ENCODE measurements at places on chromosomes 6 and 20.

DNA sequence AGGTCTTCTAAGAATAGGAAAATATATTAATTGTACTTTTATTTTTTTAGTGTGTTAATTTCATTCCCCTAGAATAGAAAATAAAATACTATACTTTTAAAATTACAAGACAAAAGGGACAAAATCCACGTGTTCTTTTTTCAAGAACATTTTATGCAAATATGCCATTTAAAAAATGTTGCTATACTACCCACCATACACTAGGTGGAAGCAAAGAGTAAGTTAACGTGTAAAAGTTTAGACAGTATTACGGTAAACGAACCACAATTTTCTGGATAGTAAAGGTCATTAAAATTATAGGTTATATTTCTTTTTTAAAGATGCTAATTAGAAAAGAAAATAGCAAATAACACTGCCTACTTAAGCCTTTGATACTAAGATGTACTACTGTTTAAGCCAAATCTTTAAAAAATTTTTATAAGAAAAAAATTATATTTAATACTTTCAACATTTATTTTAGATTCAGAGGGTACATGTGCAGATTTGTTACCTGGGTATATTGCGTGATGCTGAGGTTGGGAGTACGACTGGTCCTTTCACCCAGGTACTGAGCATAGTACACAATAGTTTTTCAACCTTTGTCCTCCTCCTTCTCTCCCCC is 287.6 kb downstream of the PHF3 start:
- peak; percentile 66 for DNase-seq

- no peak for DNase-seq
Observed at GRCh38 chr6:133248241-133249001, 7.3 kb downstream of the EYA4 start.

- no peak for DNase-seq
Observed at GRCh38 chr6:150866991-150867501, 1.5 kb downstream of the MTHFD1L start.

DNA sequence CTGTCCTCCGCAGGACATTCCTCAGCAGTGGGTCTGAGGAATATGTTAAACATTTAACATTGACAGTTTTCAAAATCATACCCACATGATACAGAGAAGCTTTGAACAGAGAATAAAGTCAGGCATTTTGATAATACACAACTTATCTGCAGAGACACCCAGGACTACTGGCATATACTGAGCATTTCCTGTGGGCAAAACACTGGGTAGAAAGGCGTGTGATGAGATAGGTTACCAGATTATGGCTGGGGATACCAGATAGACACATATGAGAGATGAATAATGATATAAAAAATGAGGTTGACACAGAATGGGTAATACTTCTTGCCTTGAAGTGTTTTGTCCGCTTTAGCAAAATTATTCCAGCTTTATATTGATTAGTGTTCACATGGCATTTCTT is 31.4 kb upstream of the TRIM26 start:
- DNase-seq: no peak

DNA sequence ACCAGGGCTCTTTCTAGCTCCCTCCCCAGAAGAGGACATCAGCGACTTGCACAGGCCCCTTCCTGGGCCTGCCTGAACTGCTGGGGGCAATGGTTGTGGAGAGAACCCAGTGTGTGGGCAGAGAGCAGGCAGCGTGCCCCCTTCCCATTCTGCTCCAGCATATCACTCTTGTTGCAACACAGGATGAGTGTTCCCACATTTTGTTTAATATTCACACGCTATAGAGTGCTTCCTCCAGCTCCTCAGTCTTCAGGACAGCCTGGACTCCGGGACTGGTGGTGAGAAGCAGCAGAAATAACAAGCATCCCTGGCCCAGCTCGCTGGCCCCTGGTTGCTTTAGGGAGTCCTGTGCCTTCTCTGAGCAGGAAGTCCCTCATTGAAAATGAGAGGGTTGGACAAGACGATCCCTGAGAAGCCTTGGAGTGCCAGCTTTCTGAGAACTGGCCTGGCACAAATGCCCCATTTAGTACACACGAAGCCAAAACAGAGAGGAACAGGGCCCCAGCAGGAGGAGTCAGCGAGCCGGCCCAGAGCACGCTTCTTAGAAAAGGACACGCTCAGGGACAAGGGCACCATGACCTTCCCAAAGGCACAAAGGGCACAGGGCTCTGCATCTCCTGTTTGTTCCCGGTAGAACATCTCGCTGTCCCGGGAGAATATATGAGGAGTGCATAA is 84.2 kb upstream of the FOXC1 start:
- DNase-seq: no peak

DNA sequence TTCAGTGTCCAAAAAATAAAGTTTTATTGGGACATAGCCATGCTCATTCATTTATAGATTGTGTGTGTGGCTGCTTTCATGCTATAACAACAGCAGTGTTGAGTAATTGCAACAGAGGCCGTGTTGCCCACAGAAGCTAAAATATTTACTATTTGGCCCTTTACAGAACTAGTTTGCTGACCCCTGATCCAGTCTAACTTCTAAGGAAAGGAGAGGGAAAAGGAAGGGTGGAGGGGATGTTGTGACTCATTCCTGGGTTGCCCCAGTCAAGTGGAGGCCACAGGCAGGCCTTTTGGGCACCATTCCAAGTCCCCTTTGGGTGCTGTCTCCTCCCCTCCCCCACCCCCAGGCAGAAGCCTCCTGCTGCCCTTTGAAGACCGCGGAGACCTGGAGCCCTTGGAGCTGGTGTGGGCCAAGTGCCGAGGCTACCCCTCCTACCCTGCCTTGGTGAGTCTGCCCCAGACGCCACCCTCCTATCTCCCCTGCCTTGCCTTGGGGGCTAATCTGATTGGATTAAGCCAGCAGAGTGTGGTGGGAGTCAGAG is 28.4 kb downstream of the BRPF3 start:
- DNase-seq: peak; percentile 7

- DNase-seq: no peak
Observed at GRCh38 chr20:50107086-50107660, 5.8 kb downstream of the UBE2V1 start.

GRCh38 chr6:5287205-5287965 is 26.1 kb downstream of the FARS2 start:
- no peak for DNase-seq

DNA sequence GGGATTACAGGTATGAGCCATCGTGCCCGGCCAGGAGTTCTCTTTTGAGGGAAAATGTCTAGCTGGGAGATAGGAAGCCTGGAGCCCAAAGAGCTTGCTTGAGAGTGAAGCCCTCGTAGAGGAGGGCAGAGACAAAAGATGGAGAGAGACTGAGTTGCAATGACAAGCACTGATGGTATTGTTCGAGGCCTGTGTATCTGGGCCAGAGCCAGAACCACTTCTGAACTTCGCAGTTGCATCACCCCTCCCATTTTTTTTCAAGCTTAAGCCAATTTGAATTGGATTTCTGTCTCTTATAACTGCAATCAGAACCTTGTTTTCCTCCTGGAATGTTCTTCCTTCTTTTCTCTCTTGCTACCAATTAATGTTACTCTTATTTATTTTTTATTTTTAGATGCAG is 83.1 kb downstream of the KCNB1 start:
- no peak for DNase-seq

DNA sequence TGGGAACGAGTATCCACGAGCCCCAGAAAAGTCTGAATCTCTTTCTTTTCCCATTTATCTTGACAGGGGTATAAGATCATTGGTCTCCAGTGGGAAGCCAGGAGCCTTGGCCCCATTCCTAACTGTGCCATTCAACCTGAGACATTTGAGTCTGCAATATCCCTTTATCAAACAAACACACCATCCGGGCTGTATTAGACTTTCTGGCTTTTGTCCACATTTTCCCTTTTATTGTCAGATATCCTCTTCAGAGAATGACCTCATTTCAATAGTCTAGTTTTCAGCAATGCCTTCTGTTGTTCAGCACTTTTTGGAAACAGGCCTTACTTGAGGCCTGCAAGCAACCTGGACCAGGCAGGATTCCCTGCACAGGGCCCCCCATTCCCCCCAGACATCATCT is 15.7 kb downstream of the BPIFA1 start:
- DNase-seq: no peak

DNA sequence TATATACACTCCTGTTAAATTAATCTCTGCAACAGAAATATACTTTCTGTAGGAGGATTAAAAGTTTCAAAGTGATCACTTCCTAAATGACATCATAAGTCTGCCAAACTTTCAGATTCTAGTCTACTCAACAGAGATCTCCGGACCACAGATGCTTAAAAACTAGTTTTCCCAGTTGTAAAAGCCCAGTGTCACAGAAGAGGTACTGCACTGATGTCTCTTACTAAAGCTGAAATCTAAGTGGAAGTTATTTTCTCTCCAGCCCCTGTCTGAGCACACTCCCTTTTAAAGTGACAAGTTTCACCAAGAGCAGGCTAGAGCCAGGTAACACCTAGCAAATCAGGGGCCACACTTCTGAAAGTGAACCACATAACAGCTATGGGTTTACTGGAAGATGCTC is 71.6 kb upstream of the DST start:
- no peak for DNase-seq

GRCh38 chr6:137915790-137916189 is 48.7 kb downstream of the TNFAIP3 start:
- DNase-seq: no peak

GRCh38 chr20:13423472-13424173 is 202.5 kb downstream of the ISM1 start:
- DNase-seq: no peak

DNA sequence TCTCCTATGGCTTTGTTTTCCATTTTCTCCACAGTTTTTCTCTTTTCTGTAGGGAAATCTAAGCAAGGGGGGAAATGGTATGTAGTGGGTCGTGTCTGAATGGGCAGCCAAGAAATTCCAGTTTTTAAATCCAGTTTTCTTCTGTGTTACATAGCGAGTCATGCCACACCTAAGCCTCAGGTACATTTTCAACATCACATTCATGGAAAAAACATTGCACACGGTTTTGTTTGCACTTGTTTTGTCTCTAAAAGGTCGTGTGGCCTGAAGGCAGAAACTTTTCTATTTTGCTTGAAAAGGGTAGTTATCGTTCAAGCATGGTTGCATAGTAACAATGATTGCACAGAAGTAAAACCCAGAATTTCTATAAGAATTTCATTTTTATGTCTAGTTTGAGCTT is 70.5 kb downstream of the MOXD1 start:
- no peak for DNase-seq

DNA sequence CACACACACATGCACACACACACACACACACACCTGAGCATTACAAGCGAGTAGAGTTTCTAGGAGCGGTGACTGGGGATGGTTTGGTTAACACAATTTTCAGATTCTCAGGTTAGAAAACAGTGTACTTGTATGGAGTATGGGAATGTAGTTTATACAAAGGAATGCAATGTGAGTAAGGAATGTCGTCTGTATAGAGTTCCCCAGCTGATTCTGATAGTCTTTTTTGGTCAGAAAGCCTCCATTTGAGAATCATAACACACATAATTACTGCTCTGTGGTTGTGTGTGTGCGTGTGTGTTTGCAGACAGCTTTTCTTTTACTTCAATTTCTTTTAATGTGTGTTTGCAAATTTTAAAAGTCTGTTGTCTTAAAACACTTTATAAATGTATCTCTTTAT is 93.2 kb downstream of the MYO6 start:
- DNase-seq: no peak

- no peak for DNase-seq
Observed at GRCh38 chr6:13794184-13794583, 20.2 kb downstream of the MCUR1 start.

DNA sequence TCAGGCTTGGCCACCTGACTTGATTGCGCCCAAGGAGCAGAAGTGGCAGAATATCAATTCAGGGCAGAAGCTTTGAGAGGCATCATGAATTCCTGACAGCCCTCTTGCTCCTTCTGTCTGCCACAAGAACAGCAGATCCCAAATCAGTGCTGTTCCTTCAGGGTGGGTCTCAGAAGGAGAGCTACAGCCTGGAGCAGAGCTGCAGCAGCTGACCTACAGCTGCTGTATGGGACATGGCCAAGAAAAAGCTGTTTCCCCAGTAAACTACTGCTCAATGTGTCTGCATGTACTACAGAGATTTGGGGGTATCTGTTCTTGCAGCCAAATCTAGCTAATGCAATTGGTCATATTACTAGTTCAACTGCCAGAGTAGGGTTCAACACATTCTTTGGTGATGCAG is 69.0 kb downstream of the SLC22A3 start:
- no peak for DNase-seq

GRCh38 chr6:14984519-14984853 is 261.4 kb upstream of the JARID2 start:
- no peak for DNase-seq

GRCh38 chr6:11525468-11526155 is 11.9 kb upstream of the TMEM170B start:
- DNase-seq: peak; percentile 82

GRCh38 chr6:22783931-22784330 is 214.6 kb downstream of the HDGFL1 start:
- no peak for DNase-seq

GRCh38 chr6:148427333-148427732 is 84.7 kb downstream of the SASH1 start:
- no peak for DNase-seq

- DNase-seq: no peak
Observed at GRCh38 chr6:147226163-147226724, 22.0 kb downstream of the STXBP5 start.

GRCh38 chr6:150830439-150831165 is 34.9 kb upstream of the MTHFD1L start:
- no peak for DNase-seq

DNA sequence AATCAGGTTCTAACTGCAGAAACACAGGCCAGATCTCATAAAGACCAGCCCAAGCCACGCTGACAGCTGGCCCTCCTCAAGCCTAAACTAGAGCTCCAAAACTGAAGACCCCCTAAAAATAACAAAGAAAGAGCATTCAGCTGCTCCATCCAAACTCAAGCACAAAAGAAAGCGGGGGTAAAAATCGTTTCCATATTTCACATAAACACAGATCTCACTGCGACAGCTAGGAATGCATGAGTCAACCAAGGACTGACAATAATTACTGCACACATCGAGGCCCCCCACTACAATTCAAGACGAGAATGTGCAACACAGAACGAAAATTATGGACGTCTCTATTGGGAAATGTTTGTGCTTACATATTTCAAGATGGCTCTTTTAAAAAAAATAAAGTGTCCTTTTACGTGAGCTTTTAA is 31.1 kb downstream of the CNKSR3 start:
- DNase-seq: no peak

- DNase-seq: no peak
Observed at GRCh38 chr6:158321960-158322359, 9.7 kb downstream of the TULP4 start.

- DNase-seq: no peak
Observed at GRCh38 chr6:49462599-49462926, 490 bp downstream of the MMUT start.

- no peak for DNase-seq
Observed at GRCh38 chr6:15081447-15081846, 164.4 kb upstream of the JARID2 start.

- DNase-seq: no peak
Observed at GRCh38 chr6:12293931-12294807, 4.0 kb downstream of the EDN1 start.

GRCh38 chr6:70008189-70008588 is 141.8 kb downstream of the COL19A1 start:
- DNase-seq: no peak

DNA sequence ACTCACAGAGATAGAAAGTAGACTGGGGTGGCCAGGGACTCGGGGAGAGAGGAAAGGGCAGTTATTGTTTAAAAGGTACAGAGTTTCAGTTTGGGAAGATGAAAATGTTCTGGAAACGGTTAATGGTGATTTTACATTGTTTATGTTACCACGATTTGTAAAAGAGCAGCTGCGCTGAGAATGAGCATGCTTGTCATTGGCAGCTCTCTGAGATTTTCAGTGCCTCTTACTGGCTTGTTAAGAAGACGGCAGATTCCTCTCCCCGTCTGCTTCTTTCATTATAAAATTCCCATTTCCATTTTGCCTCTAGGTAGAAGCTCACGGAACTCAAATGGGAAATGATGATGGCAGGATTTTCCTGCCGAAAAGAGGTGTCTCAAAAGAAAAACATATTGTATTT is 39.7 kb upstream of the PPP1R3G start:
- DNase-seq: no peak
